ENCODE measurements at places on chromosomes 5 and 9.

GRCh38 chr9:123640792-123641222, 284.8 kb downstream of the CRB2 start:
- DNase-seq: no peak

DNA sequence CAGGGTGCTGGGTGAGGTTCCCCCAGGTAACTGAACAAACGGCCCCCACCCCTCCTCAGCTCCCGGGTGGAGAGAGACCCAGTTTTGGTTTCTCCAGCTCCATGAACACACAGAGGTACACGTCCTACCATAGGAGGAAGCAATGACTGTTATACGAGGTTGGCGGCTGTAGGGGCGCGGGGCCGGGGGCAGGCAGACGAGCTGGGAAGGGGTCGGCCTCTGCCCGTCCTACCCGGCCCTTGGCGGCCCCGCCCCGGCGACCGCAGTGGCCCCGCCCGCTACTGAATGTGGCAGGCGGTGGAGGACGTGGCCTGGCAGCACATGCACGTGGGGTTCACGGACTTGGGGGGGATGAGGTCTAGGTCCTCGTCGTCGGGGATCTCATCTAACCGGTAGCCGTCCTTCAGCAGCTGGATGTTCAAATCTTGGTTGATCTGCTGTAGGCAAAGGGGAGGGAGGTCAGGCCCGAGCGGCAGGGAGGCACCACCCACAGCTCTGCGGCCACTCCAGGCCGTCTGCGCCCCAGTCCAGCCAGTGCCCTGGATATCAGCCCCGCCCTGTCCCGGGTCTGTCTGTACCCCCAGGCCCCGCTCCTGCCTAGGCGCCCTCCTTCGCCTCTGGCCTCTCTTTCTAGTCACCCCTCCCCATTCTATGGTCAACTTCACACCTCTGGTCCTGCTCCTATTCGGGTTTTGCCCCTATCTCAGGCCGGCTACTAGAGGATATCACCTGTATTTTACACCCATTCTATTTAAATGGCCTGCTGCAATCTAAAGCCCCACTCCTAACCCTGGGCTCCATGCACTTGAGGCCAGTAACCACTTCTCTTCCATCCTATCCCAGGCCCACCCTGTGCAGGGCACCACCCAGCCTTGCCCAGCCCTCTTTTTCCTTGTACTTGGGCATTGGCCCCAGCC, 24.2 kb upstream of the MYORG start:
- no peak for DNase-seq

DNA sequence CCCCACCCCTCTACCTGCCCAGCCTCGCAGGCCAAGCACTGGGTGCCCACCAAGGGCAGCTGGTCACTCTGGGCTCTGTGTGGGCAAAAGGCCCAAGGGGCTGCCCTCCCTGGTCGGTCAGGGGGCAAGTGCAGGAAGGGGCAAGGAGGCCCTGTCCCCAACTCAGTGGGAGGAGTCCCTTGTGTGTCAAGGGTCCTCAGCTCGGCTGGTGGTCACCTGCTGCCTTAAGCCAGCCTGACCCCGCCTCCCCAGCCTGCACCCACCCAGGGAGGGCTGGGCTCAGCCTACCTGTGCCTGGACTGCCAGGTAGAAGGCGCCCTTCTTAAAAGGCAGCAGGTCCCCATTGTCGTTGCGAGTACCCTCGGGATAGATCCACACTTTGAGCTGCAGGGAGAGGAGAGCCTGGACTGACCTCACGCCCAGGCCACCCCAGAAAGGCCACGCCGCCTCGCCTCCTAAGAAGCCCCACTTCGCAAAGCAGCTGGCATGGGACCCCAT, 10.9 kb downstream of the AGPAT2 start:
- DNase-seq: no peak

GRCh38 chr5:9947225-9947714, 302.4 kb downstream of the ATPSCKMT start:
- no peak for DNase-seq

DNA sequence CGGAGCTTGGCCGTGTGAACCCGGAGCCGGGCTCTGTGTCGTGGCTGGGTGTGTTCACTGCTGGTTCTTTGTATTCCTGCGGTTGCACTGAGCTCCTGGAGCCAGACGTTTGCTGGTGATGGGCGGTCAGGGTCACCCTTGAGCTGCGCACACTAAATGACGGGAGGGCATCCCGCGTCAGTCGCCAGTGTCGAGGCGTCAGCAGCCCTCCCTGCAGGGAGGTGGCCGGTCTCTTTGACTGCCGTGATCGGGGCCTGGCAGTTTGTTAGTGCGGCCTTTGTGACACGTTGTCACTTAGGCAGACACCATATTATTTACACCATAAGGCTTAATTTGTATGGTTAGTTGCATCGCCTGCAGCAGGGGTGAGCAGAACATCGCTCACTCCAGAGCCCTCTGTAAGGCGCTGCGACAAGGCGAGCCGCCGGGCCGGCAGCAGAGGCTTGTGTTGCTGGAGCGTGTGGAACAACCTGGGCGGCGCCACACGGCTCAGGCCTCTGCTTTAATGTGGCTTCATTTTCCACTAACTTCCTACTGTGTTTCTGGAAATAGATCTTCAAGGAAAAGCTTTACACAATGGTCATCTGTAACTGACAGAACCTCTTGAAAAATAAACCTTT, 8.3 kb downstream of the NDUFS6 start:
- DNase-seq: no peak

DNA sequence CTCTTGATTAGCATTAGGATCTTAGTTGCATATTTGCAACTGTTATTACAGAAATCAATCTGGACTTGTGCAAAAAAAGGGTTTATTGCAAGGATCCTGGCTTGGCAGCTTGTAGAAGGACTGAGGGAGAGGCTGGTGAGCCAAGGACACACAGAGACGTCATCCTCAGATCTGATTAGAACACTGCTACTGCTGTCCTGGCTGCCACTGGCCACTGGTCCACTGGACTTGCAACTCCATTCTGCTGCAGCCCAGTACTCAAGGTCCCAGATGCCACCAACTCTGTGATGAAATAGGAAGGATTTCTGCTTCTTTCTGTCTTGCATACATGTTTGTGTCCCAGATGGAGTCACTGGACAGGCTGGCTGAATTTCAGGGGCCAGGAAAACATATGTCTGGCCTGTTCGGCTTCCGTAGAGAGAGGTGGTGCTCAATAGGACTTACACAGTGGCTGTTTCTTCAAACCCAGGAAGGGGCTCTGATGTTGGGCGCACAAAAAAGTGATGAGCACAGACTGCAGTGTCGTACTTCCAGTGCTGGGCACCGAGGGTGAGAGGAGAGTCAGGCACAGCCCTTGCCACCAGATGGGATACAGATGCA, 68.9 kb upstream of the SH3PXD2B start:
- DNase-seq: no peak

- DNase-seq: no peak
These were observed 15.9 kb downstream of the EXD3 start for GRCh38 chr9:137406876-137407589.

DNA sequence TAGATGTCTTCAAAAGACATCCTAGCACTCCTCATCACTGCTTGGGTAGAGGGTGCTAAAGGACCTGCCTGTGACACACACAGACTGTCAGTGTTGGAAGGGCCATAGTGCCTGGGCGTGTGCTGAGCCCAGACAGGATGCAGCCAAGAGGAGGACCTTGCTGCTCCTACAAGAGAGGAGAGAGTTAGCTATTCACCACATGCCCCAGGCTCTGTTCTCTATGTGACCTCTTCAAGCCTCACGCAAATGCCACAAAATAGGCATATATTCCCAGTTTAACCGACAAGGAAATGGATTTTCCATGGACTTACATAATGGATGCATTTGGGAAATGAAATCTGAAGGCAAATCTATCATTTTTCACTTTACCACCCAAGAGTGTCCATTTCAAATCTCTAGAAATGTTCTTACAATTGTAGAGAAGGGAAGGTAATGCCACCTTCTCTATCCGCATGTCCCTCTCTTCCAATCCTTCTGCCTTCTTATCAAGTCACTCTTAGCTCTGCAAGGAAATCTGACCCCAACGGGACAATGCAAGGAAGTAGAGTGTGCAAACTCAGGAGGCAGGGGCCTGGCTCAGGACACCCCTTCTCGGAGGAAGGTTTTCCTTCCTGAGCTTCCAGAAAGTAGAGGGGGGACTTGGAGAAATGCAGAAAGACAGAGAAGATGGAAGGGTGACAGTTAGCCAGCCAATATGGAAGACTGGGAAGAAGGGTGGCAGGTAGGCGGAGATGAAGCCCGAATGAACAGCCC, 49.5 kb downstream of the TRIM32 start:
- DNase-seq: no peak
